NT2/D1 (cell line): ENCODE measurements at places on chromosomes 12 and 14.

DNA sequence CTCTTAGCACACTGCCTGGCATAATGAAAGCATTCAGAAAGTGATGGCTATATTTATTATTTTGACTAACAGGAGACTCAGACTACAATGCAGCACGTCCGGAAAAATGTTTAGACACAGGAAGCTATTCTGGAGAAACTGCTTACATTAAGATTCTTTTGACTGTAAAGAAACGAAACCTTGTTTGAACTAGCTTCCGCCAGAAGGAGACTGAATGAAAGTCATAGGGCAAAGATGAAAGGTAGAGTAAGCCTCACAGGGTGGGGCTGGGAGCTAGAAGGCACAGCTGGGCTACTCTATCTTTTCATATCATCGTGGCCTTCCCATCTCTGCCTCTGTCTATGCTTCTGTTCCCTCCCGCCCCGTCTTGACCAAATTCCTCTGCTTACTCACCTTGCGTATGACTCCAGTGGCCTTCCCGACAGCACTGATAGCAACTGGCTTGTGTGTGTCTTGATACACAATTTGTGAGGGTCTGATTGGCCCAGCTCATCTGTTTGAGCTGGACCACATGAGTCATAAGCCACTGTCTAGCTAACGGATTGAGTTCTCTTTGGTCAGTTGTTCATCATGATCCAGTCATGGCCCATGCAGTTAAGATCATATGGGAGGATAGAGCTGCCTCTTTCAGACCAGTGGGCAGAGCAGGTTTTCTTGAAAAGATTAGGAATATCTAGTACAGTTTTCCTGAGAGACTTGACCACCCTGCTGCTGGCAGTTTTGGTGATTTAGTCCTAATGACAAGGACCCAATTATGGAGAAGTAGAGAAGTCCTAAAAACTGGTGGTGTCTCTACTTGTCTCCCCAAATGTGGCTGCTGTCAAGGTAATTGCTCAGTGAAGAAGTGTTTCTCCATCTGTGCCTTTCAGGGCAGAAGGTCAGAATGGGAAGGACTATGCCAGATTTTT is 151.5 kb upstream of the SLC38A2 start:
- no peak for DNase-seq

- no peak for DNase-seq
Observed at GRCh38 chr12:100234166-100234565, 32.7 kb downstream of the DEPDC4 start.

GRCh38 chr14:68576496-68577244 is 216.2 kb downstream of the ZFP36L1 start:
- no peak for DNase-seq

GRCh38 chr12:52151837-52152783 is 39.7 kb downstream of the KRT80 start:
- no peak for DNase-seq

- peak; percentile 81 for DNase-seq
Observed at GRCh38 chr12:49366652-49367380, 446 bp upstream of the SPATS2 start.

- DNase-seq: no peak
Observed at GRCh38 chr12:54419088-54419887, at the start of gene ITGA5. Gene ITGA5, minus strand, starts transcription at chr12:54419266. Its CDS starts 68 bp downstream, at chr12:54419198.

DNA sequence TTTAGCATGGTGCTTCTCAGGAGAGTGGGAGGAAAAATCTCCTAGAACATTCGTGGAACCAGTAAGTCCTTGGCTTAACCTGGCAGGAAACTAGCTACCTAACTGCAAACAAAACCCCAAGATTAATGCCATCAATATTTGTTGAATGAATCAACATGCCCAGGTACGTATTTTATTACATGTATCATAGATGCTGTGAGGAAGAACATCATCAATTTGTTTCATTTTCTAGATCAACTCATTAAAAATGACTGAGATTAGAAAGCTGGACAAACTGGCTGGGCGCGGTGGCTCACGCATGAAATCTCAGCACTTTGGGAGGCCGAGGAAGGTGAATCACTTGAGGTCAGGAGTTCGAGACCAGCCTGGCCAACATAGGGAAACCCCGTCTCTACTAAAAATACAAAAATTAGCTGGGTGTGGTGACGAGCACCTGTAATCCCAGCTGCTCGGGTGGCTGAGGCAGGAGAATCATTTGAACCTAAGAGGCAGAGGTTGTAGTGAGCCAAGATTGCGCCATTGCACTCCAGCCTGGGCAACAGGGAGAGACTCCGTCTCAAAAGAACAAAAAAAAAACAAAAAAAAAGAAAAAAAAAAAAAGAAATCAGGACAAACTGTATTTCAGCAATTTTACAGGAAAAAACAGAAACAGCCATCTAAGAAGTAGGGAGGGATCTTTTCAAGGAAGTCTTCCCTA is 88.7 kb downstream of the NTN4 start:
- no peak for DNase-seq

DNA sequence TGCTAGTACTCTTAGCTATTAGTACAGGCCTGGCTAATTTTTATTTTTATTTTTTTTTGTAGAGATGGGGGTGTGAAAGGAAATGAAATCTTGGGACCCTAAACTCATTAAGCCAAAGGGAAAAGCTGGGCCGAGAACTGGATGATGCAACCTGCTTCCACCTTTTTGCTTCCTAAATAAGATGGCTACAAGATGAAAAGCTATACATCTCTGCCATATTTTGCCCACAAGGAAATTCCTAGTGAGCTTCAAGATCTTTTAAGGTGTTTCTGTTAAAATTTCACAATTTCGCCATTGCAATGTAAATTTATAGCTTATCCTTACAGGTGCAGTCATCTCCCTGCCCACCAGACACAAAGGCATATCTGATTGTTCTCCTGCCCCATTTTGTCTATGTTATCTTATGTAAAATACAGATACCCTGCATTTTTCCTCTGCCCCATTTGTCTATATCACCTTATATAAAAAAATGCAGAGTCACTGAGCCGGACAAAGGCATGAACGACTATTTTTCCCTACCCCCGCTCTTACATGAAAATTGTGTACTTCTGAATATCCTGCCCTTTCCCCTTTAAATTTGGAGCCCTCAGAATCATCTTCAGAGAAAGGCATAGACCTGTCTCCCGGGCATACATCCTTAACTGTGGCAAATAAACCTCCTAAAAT is 112.0 kb upstream of the SLC38A2 start:
- no peak for DNase-seq

DNA sequence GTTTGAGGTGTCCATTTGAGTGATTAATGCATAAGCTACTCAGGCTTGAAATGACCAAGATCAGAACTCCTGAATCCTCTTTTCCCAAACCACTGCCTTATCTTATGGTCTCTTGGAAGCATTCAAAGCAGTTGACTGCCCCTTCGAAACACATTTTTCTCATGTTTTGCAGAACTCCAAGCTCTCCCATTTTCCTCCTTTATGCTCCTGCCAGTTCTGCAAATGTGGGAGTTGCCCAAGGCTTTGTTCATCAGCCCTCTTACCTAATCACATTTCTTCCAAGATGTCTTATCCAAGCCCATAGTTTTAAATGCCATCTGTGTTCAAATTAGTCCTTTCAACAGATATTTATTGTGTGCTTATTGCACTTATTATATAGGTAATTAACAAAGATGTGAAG is 1.8 kb upstream of the DNAAF2 start:
- no peak for DNase-seq

GRCh38 chr12:67794161-67794560 is 145.6 kb downstream of the DYRK2 start:
- no peak for DNase-seq

DNA sequence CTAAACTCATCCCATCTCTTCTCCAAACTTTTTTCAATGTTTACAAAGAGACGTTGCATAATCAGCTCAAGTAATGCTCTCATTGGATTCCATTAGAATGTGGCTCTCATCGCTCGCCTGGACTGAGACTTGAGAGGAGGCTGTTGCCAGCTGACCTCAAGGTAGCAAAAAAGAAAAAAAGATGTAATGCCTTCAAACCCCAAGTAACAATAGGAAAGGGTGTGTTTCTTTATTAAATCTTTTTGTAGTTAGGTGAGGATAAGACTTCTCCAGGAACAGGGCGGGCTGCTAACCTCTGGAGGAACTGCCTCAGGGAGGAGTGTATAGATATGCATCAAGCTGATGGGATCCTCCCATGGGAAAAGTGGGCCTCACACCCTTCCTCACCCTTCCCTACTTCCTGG is 956 bp upstream of the PTHLH start:
- DNase-seq: no peak

- peak; percentile 33 for DNase-seq
Observed at GRCh38 chr12:104604070-104604994, 147.6 kb downstream of the CHST11 start.

GRCh38 chr14:99564256-99564925 is 39.6 kb downstream of the CCDC85C start:
- no peak for DNase-seq

DNA sequence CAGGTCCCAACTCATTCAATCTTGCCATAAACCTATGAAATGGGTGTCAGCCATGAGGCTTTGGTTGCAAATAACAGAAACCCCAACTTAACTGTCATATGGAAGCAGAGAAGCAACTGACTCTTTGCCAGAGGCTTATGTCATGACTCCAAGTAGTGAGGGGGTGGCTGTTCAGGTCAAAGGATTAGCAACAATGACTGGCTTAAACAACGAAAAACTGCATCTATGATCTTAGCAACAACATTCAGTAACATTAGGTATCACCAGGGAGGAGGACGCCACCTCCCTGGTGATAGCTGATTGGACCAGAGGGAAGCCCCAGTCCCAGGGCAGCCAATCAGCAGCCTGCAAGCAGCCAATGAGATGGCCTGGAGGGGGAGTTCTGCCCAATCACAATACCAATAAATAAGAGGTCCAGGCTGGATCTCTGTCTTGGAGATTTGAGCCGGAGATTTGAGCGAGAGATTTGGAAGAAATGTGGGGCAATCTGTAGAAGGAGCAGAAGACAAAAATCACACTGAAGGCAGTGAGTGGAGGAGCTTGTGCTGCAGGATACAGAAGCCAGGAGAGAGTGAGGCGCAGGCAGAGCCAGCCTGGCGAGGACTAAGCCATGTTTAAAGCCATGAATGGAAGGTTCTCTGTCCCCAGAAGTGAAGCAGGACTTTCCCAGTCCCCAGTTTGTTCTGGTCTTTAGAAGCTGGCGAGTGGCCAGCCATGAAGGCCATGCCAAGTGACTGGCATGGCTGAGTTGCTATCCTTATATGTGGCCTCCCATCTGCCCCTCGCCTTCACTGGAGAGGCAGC is 93.3 kb downstream of the CALM1 start:
- DNase-seq: no peak

- no peak for DNase-seq
Observed at GRCh38 chr12:65886996-65887395, 62.7 kb downstream of the HMGA2 start.

DNA sequence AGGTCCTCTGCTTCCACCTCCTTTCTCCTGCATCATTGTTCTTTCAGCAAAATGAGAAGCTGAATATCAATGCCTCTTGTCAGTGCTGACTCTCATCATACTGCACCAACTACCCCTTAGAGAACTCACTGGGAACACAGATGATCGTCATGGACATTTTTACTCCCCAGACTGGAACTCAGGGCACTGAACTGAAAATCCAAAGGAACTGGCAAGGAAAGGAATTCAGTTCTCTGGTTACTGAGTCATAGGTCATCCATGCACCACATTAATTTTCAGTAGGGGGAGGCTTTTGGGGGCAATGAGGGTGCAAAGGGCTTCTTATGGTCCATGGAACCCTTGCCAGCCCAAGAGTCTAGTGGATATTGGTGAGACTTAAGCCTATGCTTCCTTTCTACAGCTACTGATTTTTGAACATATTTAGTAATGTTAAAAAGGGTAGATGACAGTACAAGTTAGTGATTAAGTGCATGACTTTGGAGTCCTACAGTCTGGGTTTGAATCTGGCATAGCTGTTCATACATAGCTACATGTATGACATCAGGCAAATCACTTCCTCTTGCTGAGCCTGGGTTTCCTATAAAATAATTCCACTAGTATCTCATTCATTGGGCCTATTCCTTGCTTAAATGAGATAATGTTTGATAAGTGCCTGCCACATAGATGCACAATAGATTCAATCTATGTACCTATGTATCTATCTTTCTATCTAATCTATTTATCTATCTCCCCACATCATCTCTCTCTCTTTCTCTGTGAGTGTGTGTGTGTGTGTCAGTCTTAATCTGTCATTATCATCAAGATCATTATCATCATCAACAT is 29.2 kb downstream of the BBS10 start:
- DNase-seq: no peak

- no peak for DNase-seq
Observed at GRCh38 chr12:88366101-88366500, 214.2 kb downstream of the KITLG start.

DNA sequence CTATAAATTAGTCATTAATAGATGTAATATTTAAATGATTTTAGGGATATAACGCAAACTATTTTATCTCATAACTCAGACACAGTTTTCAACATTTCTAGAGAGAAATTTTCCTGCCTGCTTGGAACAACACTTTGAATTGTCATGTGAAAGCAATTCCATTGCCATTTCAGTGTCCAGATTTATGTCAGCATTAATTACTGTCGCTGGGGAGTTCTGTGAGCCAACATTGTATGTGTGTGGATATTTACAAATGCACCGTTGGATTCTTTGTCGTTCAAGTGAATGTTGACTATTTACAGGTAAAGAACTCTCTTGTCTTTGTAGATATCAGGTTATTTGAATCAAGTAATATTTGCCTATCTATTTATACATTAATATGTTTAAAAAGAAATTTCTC is 465.3 kb upstream of the RGS6 start:
- no peak for DNase-seq

- DNase-seq: no peak
Observed at GRCh38 chr14:68894802-68895703, 84.0 kb downstream of the ACTN1 start.

- no peak for DNase-seq
Observed at GRCh38 chr14:76203086-76204001, 51.6 kb downstream of the GPATCH2L start.

DNA sequence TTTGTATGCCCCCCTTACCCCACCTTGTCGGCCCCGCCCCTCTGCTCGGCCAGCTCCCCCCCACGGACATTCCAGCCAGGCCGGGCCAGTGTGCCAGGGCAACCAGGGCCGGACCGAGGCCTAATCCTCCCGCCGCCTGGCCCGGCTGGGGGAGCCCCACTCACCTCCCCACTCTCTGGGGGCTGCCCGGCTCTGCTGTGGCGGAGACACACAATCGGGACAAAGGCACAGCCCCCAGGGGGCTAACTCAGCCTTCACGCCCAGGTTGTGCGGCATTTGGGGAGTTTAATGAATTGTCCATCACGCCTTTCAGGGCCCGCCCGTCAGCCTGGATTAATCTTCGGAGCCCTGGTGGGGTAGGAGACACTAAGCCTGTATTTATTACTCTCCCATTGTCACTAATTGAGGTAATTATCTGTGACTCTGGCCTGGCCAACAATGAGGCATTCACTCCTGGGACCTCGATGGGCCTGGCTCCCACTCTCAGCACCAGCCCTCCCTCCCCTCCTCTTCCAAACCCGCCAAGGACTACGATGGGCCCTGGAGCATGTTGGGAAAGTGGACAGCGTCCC is 8.7 kb downstream of the WNT1 start:
- DNase-seq: no peak
